ENCODE measurements at places on chromosomes 1 and 21. TPM values are rescaled to one million over a fixed set of nuclear protein-coding genes. Genes with fewer than 3 reads are reported as not detected.
A peak's percentile ranks its signal among the peaks of the same experiment; 100 is the strongest.

Gene DCDC2B
- not detected for total RNA-seq

Gene C21orf58
- 9.1 TPM for total RNA-seq

Gene TSNAX
- total RNA-seq: 44.1 TPM

Gene DENND2D
- not detected for total RNA-seq

Gene TAS1R1
- total RNA-seq: not detected

GRCh38 chr1:41493117-41493536 is 8.6 kb upstream of the EDN2 start:
- DNase-seq: no peak

GRCh38 chr1:28290851-28291250 is 31.5 kb downstream of the SESN2 start:
- DNase-seq: no peak

DNA sequence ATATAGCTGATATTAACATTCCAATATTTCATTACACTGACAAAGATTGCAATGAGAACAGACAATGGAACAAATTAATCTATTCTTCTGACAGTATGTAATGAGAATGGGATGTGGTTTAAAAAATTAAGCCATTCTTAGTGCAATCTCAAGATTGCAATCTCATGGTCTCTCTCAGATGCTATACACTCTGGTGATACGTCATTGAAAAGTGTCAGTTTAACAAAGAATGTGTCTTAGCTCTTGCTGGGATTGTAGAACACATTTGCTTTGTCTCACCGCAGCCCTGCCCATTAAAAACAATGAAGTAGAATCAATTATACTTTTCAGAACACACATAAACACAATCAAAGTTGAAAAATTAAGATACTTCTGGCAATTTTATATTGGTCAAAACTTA is 55.2 kb downstream of the LRRC53 start:
- no peak for DNase-seq

GRCh38 chr1:48969971-48970370 is 193.3 kb upstream of the BEND5 start:
- DNase-seq: no peak

GRCh38 chr1:63662056-63662836 is 69.0 kb downstream of the PGM1 start:
- DNase-seq: no peak

DNA sequence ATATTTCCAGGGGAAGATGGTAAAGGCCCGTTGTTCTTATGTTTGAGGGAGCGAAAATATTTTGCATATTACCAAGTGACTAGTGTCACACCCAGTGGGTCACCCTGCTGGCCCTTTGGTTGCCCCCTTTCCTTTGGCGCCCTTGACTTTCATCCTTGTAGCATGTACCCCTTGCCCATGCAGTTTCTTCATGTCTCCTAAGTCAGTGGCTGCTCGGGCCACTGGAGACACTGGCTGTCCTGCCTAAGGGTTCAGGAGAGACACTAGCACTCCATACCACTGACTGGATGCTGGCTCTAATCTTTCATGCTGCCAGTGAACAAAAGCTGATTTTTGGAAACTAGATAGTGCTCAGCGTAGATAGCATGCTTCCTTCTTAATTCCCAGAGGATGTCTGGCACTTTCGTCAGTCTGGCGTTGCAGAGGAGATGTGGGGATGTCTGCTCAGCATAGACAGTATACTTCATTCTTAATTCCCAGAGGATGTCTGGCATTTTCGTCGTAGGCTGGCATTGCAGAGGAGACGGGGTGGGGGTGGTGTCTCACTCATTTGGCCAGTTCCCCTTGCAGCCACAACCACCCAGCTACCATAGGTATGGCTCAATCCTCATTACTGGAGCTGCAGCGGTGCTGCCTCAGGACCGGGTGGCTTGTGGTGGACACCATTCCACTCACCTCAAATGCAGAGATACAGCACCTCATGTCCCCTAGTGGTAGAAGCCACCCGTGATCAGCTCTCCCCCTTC is 770.9 kb upstream of the TPTE start:
- DNase-seq: peak; percentile 85

DNA sequence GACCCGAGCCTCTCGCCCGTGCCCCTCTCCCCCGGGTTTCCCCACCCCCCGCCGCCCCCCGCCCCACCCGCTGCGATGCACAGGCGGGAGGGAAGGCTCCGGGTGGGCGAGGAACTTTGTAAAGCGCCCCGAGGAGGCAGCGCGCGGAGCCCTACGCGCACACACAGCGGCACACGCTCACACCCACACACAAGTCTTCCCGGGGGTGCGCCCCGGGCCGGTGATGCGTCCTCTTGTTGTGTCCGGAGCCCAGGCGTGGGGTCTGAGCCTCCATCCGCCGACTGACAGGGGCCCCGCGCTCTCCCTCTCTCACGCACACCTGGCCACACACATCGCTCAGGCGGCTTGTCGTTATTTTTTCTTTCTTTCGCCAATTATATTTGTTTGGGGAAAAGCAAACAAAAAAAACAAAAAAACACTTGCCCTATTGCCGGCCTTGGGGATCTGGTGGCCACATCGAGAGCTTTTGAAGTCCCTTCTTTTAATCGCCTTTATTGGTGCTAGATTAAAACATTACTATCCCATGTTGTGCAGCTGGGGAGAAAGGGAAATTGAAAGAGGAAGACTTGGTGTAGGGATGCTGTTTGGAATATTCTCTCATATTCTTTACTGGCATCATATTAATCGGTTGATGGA is 770 bp downstream of the NTNG1 start:
- no peak for DNase-seq

- no peak for DNase-seq
These were observed 590.4 kb upstream of the PLXNA2 start for GRCh38 chr1:208834381-208835096.
